ENCODE measurements at places on chromosomes 7 and 10.

- no peak for DNase-seq
- H3K27ac ChIP-seq, result no peak overlapping the region
- H3K27me3 ChIP-seq, result no peaks in the 10 kb centered on the region
- H3K4me3 ChIP-seq, result no peak overlapping the region
Observed at GRCh38 chr7:22663357-22663718, 63.7 kb upstream of the IL6 start.

DNA sequence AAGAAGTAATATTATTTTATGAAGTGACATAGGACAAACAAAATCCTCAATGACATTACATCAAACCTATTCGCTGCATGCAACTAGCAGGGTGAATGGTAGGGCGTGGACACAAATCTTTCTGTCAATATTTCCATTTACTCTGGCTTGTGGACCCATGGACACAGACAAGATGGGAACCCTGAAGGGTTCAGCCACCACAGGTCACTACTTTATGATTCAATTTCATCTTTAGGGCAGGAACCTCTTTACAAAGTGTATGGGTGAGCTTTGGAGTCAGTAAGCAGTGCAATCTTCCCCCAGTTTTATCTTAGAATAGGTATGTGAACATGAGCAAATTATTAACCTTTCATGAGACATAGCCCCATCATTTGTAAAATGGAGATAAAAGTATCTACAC lies 982.4 kb upstream of the LRRTM3 start:
- H3K27me3 ChIP-seq, result no peaks in the 10 kb centered on the region
- no peak overlapping the region for H3K27ac ChIP-seq
- DNase-seq, result no peak
- no peaks in the 10 kb centered on the region for H3K4me1 ChIP-seq
- H3K36me3 ChIP-seq, result no peaks in the 10 kb centered on the region

DNA sequence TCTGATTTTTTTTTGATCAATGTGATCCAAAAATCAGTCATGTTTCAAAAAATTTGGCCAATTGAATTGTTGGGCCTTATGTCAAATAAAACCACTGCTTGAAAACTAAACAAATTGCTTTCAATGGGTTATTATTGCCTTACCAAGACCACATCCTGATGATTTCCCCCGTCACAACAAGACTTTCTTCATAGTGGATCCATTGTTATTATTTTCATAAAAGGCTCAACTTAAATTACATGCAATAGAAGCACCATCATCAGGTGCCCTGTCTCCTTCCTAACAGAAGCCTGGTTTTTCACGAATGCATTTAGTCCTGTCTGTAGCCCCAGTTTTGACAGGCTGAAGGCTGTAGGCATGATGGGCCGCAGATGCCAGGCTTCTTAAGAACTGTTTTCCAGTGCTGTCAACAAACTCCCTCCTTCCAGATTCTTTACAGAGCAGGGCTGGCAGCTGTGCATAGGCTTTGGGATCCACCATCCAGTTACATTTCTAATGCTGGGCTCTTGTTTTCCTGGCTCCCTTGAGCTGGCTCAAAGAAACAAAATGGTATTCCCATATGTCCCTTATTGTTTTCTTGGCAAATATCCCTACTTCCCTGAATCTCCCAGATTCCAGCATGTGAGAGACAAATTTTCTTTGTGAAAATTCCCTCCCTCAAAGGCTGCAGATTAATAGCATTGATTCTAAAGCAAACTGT lies 302.0 kb downstream of the TWIST1 start:
- no peak overlapping the region for H3K27ac ChIP-seq
- no peak overlapping the region for H3K4me3 ChIP-seq
- DNase-seq, result no peak
- H3K36me3 ChIP-seq, result no peaks in the 10 kb centered on the region
- H3K4me1 ChIP-seq, result no peaks in the 10 kb centered on the region
- H3K27me3 ChIP-seq, result no peaks in the 10 kb centered on the region

GRCh38 chr10:22315455-22316285 lies 518 bp upstream of the COMMD3 start:
- H3K27me3 ChIP-seq, result no peaks in the 10 kb centered on the region
- DNase-seq, result no peak

DNA sequence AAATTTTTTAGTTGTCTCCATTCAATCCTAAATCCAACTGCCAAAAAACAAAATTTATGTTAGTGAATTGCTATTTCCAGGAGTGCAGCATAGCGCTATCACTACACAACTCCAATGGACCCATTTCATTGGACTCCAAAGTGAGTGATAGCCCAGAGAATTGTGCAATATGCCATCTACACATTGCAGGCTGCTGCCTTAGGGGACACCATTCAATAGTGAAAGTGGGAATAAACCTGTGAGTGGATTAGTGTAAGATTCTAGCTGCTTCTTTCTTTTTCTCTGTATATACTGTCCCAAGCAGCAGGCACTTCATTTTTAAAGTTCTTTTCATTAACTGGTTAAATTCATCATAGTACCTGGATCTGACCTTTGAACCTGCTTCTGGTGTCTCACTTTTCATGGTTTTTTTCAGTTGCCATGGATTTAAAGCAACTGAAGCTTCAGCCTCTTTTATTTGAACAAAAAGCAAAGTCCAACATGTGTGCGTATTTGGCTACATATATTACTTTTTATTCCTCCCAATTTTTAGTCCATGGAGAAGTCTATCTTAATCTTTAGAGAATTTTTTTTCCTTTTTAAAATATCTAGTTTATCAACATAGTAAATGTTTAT lies 97.3 kb downstream of the DGKB start:
- H3K4me1 ChIP-seq, result no peaks in the 10 kb centered on the region
- no peak overlapping the region for H3K4me3 ChIP-seq

DNA sequence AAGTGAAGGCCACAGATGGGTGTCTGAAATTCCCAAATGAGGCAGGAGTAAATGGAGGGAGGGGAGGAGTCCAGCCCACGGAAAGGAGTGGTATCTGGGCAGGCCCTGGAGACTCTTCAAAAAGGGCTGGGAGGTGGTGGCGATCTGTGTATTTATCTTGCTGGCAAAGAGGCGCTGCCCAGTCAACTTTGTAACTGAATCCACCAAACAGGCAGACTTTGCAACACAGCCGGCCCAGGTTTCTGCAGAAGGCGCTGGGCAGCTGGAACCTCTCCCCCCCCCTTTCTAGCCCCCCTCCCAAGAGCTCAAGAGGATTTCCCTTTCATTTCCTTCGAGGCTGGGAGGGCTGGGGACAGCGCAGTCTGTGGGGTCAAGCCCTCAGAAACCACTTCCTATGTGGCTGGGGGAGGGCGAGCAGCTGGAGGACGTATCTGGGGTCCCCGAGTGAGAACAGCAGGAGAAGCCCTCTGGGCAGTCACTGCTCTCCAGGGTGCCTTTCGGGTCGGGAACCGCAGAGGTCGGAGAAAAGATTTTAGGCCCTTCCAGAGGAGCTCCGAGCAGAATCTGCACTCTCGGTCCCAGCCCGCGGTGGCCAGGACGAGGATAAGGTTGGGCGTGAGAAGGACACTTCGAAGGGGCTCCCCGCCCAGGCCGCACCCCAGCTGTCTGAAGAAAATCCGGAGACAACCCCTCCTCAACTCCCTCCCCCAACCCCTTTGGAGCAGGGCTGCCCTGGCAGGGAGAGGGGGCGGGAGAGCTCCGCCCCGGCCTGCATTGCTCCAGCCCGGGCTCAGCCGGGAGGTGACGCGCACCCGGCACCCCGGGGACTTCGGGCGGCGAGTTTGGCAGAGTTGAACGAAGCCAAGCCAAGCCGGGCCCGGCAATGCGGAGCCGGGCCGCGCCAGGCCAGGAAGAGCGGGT lies 965 bp downstream of the ZCCHC24 start:
- no peaks in the 10 kb centered on the region for H3K36me3 ChIP-seq
- H3K27ac ChIP-seq, result peak overlapping the region; percentile 94
- H3K4me3 ChIP-seq, result peak overlapping the region; percentile 94
